ENCODE measurements at places on chromosomes 5 and 9.

- no peak for DNase-seq
Observed at GRCh38 chr5:143760131-143760505, 51.8 kb upstream of the HMHB1 start.

DNA sequence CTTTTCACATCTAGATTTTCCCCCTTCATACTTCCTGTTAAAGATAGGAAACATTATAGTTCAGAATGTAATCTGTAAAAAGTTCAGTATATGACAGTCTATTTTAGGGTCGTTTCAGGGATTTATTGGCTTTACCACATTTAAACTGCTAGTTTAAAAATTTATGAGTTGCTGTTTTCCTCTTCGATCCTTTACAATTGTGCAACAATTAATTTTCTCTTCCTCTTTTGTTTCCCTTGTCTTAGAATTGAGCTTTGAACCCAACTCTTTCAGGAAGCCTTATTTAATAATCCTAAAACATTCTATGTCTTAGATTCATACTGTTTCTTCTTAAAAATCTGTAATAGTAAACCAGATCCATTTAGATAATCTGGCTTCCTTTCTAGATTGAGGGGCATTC is 16.4 kb downstream of the ZSWIM6 start:
- no peak for DNase-seq

GRCh38 chr5:172788771-172789686 is 18.0 kb upstream of the DUSP1 start:
- DNase-seq, result no peak

DNA sequence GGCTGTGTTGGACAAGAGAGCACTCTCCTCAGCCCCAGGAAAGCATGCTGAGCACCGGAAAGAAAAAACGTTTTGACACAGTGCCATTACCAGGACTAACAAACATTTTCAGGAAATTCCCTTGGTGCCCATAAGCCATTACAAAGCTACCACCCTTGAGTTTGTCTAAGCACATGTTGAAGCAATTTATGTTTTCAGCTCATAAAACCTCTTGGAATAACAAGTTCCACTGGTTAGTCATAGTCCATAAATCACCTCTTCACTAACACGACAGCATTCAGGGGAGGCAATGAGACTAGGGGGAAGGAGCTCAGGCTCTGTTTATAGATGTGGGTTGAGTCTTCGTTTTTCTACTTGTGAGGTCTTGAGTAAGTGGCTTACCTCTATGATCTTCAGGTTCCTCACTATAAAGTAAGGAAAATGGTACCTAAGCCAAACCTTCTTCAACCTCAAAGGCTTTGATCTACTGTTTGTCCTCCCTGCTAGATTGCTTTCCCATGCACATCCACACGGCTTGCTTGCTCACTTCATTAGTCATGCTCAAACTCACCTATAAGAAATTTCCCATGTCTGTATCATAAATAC is 65.4 kb downstream of the DRD1 start:
- DNase-seq, result no peak

- DNase-seq, result no peak
Observed at GRCh38 chr5:68480335-68480940, 264.9 kb downstream of the PIK3R1 start.

- DNase-seq, result no peak
Observed at GRCh38 chr9:124512806-124513204, 5.6 kb upstream of the NR5A1 start.

GRCh38 chr5:64632251-64632650 is 58.1 kb upstream of the SHISAL2B start:
- DNase-seq, result no peak

DNA sequence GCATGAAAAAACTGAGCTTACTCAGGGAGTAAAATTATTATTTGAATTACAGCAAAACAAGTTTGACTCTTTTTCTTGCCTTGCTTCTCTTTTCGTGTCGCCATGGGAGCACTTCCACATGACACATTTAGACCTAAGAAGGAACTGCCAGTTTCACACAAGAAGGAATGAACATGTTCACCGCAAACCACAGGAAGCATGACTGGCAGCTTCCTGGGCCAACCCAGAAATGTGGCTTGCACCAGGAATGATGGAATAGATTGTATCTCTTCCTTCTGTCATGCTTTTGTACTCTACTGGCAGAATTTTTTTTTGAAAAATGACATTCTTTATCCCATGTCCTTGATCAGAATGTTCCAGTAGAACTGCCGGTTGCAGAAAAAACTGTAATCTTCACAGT is 32.9 kb upstream of the MAN2A1 start:
- DNase-seq, result peak; percentile 1

DNA sequence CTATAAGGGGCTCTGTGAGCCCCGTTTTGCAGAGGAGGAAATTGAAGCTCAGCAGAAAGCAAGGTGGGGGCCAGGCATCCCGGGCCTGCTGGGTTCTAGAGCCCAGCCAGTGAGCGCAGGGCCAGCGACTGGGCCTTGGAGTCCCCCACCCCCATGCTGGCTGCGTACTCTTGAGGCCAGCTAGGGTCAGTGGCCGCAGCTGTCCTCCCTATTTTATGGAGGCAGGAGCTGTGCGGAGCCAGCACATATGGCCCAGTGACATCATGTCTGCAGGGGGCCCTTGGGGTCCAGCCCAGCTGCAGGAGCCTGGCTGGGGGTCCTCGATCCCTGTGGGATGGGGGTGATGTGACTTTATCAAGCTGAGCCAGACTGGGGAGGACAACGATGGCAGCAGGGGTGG is 71.3 kb downstream of the HMCN2 start:
- no peak for DNase-seq

DNA sequence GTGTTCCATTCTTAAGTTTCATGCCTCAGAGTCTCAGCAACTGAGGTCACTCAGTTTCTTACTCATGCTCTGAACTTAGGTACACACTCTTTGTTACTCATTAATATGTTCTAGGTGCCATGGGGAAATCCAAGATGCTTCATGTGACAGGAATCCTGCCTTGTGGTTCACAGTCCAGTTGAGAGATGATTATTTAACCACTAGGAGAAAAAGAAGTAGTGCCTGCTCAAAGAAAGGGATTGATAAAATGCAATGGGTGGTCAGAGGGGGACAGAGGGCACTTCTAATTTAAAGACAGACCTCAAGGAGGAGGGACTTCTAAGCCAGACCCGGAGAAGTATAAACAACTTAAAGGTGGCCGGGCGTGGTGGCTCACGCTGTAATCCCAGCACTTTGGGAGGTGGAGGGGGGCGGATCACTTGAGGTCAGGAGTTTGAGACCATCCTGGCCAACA is 69.0 kb downstream of the UGCG start:
- DNase-seq, result no peak

- no peak for DNase-seq
Observed at GRCh38 chr5:11268891-11269290, 507.9 kb upstream of the DAP start.

- no peak for DNase-seq
Observed at GRCh38 chr5:25255128-25255527, 610.4 kb upstream of the CDH10 start.

- no peak for DNase-seq
Observed at GRCh38 chr9:93523518-93524144, 52.8 kb upstream of the PHF2 start.

DNA sequence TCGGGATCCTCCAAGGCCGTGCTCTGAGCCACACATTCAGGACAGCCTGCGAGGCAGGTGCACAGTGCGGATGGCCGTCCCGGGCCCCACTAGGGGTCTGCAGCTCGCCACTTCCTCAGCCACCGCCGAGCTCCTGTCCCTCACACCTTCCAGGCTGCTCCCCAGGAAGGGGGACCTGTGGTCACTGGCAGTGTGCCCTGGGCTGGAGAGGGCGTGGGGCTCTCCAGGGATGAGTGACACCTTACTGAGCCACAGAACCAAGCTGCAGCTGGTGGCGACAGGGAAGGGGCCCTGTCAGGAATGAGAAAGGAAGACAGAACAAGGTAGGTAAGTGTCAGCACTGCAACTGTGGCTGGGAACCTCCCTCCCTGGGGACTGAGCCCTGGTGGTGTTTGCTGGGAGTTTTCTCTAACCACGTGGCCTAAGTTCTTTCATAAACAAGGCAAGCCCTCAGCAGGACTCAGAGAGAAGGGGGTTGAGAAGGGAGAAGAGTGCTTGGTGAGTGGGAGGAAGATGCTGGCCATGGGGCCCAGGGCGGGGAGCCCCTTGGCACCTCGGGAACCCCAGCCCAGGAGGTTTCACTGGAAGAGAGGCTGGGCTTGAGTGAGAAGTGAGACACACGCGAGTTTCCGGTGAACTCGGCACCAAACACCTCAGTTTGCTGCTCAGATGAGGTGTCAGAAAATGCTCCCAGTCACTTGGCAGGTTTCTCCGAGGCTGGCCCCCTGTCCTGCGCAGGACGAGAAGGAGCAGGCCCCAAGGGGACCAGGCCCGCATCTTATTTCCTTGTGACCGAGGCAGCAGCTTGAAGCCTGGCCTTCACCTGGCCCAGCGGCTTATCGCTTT is 5.2 kb downstream of the IL13 start:
- no peak for DNase-seq

GRCh38 chr9:133944746-133945135 is 47.4 kb downstream of the VAV2 start:
- no peak for DNase-seq

DNA sequence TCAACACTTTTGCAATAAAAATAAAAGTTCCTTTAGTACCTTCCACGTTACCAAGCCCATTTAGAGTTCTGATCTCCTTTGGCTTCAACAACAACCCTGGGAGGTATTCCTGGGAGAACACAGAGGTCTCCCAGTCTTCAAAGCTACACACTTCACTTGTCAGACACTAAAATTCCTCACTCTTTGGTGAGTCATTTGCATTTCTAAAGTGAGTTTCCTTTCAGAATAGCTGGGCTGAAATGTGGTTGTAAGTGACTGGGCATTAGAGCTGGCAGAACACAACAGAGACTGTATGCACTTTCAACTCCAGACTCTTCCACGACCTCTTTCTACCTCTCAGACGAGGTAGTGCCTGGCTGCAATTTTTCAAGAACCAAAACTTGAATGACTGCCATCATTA is 11.5 kb upstream of the F2RL1 start:
- no peak for DNase-seq
